GM12865 (cell line): ENCODE measurements at places on chromosomes 3 and 15.

- DNase-seq, result no peak
These were observed 723.8 kb downstream of the TUSC7 start for GRCh38 chr3:117433427-117433826.

DNA sequence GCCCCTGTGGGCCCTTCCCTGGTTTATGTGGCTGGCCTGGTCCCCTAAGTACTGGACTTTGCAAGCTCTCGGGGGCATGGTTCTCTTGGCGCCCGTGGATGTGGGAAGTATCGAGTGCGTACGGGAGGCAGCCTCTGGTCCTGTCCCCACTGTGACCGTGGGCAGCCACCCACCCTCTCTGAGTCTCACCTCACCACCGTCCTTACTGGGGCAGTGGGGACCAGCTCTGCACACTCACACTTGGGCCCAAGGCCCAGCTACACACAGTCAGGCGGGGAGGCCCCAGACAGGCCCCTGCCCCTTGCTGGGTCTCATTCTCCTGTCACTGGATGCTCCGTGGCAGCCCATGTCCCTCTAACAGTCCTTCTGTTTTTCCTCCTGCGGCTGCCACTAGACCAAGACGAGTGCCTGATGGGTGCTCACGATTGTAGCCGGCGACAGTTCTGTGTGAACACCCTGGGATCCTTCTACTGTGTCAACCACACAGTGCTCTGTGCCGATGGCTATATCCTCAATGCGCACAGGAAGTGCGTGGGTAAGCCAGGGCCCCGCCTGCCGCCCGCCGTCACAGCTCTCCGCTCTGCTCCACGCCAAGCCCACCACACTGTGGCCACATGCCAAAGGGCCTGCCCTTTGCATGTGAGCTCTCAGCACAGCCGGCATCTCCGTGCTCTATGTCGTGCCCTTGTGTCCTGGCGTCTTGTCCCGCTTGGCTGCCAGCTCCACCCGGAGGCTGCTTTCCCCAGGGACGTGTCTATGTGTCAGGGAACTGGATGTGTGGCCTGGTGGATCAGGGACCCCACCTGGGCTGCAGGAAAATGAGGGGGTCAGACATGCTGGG is 72.7 kb downstream of the FBLN2 start:
- no peak for DNase-seq

DNA sequence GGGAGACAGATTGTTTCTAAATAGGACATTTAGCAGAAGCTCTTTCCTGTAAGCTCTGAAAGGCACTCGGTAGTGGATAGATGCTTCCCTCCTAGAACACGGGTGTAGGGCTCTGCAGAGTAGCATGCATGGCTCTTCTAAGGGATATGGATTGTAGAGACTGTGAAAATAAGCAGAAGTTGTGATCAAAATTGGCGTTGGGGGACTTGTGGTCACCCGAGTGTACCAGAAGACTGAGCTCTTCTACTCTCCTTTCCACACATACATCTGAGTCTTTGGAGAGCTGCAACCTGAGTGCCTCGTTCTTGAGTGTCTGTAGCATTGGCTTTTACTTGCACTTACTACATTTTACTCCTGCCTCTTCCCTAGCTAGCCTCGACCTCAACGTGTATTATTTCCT is 197.7 kb downstream of the LPP start:
- DNase-seq, result no peak

DNA sequence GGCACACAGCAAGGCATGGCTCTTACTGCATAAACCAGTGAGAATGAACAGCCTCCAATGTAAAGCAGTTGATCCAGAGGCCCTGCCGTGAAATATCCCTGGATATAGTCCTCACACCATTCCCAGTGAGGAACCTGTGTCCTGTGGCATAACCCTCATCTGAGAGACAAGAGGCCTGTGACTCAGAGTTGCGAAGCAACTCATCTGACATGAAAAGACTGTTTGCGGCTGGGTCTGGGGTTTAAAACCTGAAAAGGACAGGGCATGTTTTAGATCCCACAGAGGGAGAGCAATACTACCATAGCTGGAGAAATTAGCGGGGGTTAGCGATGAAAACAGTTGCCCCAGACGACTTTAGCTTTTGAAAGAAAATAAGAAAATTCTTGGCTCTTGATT is 165.3 kb upstream of the BHLHE40 start:
- DNase-seq, result no peak

DNA sequence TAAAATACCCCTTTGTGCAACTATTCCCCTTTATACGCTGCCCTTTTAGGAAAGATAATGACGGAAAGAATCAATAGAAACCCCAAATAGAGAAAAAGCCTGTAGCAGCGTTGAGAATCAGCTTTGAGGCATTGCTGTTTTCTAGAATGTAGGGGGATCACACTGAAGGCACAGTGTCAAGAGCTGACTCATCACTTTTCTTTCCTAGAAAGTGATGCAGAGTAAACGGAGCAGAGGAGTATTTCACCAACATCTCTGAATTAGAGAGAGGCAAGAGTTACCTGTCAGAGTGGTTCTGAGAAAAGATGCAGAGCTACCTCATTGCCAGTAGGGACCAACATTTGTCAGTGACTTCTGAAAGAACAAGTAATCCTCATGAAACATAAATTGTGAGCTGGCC is 269.8 kb upstream of the TMC3 start:
- DNase-seq, result no peak

- DNase-seq, result no peak
These were observed 265.4 kb upstream of the KCNMB2 start for GRCh38 chr3:178270838-178271237.

DNA sequence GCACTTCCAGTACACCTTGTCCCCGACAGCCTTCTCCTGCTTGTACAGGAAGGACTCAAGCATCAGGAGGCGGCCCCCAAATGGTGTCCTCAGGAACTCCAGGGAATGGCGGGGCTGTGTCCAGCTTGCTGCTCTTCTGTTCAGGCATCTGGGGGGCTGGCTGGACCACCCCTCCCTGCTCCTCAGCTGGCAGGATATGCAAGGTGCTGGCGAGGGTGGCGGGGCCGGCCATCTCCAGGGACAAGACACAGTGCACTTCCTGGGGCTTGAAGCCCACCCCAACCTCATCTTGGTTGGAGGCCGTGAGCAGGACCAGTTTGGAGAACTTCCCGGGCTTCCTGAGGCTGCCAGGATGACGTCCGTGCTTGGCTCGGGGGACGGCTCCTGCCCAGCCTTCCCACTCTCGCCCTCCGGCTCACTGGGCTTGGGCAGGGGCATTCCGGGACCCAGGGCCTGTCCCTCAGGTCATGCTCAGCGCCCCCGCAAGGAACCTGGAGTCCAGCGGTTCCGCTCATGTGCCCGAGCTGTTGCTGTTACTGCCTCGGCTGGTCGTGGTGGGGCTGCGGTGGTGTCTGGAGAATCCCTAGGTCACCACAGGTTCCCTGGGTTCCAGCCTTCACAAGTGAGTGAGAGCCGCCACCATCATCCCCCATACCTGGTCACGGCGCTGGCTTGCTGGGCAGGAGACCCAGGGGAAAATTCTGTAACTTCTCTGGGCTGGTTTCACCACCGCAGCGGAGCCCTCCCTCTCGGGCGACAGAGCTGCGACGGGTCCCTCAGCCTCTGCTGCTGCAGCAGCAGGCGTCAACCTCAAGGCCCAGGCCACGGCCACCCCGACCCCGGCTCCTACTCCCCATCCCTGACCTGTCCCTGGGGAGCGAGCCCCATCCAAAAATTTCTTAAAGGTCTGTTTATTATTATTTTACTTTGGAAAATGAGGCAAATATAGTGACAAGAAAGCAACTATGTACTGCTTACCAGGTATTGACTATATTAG is 82.8 kb upstream of the FXR1 start:
- DNase-seq, result no peak

DNA sequence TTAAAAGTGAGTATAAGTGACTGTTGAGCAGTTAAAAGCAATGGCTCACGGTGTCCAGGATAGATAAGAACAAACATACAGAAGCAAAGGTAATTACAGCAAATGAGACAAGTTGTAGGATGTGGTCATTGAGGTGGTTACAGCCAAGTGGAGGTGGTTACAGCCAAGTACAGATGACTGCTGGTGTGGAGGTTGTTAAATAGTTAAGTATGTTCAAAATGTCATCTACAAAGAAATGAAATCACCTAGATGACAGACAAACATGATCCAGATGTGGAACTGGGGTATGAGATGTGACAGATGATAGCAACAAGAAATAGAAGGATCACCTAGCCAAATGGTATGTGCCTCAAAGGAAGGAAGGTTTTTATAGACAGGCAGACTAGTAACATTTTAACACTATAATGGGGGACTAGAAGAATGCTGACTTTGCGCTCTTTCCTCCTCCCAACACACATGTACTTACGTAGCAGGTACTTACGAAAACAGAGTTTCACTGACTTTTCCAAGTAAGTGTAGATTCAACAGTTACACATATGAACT is 6.8 kb upstream of the ANKRD28 start:
- DNase-seq, result peak; percentile 71

- no peak for DNase-seq
These were observed 224.5 kb downstream of the MEIS2 start for GRCh38 chr15:36875740-36876334.

GRCh38 chr3:96986241-96986640 is 171.8 kb downstream of the EPHA6 start:
- DNase-seq, result no peak

- peak; percentile 24 for DNase-seq
These were observed 27.8 kb downstream of the GAP43 start for GRCh38 chr3:115651087-115651486.

- DNase-seq, result peak; percentile 76
These were observed 89.0 kb downstream of the IQSEC1 start for GRCh38 chr3:12984023-12984823.

DNA sequence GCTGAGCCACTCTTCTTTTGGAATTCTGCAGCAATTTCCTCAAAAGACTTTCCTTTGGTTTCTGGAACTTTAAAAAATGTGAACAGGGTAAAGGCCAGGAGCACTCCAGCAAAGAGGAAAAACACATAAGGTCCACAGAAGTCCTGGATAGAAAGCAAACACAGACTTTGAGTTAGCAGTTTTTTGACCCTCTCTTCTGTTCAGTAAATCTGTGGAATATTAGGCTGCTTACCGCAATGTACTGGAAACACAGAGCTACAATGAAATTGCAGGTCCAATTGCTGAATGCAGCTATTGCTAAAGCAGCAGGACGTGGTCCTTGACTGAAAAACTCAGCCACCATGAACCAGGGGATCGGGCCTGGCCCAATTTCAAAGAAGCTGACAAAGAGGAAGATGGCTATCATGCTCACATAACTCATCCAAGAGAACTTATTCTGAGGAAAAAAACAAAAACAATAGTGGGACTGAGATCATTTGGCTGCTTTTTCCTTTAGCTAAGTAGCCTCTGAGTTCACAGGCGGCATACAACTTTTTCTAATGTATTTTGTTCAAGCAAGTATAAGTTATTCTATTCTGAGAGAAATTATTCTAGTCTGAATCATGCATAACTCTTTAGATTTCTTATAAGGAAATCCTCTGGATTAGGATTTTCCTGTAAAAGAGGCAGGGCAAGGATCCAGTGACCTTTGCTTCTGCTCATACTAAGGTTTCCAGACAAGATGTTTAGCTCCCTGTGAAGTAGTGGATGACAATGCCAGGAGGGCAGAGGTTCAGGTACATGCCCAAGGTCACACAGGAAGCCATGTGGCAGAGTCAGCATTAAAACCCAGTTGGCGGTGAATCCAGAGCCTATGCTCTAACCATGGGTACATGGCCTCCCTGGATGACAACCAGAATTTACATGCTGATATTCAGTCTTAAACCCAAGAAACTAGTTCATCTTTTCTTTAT is 28.3 kb downstream of the SLC2A2 start:
- DNase-seq, result no peak

GRCh38 chr3:48617559-48617958 is 4.0 kb downstream of the TMEM89 start:
- no peak for DNase-seq

DNA sequence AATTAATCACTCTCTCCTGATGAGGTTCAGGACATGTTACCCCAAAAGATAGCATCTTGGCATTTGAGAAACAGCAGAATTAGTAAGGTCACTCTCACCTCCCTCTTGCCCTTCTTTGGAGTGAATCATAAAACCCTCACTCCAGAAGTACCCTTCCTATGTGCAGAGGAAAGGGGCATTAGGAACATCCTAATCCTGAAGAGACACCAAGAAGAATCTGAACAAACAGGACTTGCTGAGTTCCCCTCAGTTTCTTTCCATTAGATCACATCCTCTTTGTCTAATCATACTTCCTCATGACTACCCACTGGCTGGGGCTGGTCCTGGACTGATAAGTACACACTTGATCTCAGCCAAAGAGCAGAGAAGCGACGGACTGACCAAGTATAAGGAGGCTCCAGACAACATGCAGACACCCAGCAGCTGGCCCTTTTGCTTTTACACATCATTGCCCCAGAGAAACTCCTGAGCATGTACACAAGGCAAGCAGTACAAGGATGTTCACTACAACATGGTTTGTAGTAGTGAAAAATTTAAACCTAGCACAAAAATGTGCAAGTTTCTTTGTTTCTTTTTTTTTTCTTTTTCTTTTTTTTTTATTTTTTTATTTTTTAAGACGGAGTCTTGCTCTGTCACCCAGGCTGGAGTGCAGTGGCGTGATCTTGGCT is 15.0 kb upstream of the TM6SF1 start:
- DNase-seq, result peak; percentile 49

GRCh38 chr15:59516655-59517461 is 78.9 kb downstream of the FAM81A start:
- peak; percentile 52 for DNase-seq

DNA sequence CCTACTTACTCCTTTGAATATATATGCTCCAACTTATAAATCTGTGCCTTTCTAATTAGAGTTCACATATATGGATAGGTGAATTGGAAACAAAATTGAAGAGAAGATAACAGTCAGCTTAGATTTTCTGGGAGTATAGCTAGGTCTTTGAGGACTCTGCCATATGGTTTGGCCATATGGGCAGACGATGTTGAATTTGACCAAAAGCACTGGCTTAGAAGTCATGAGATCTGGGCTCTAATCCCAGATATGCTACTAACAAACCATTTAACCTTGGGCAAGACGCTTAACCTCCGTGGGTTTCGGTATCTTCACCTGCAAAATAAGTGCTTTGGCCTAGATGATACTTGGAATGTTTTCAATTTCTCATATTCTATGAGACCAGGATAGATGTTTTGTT is 154.1 kb downstream of the LSAMP start:
- DNase-seq, result no peak

- no peak for DNase-seq
These were observed 16.4 kb downstream of the FAM107A start for GRCh38 chr3:58560771-58561311.

DNA sequence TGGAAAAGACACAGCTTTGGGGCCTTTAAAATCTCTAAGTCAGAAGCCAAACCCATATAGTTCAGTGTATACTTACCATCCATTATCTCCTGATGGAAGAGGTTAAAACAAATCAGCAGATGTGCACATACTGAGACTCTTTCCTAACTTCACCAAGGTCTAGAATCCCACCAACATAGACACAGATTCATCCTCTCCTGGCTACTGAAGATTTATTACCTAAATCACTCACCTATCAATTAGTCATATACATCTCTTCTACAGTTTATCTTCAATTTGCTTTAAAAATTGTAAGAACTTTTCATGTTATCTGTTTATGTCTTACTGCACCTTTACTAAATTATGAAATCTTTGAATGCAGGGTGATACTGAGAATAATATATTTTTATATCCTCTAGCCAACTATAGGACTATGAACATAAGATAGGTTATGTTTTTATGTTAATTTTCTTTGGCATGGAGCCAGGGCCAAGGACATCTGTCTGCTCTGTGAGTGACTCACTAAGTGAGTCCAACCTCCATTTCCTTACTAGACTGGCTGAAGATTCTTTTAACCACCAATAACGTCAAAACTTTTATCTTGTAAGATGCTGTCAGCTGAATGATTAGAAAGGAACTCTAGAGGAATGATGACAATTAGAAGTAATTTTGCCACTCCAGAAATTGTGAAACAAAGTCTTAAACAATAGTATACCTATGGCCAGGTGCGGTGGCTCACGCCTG is 397.6 kb downstream of the FOXP1 start:
- DNase-seq, result no peak

GRCh38 chr3:4356220-4356540 is 53.0 kb downstream of the SETMAR start:
- DNase-seq, result no peak
